Activated CD8-positive, alpha-beta memory T cell treated with anti-CD3 and anti-CD28 coated beads for 1 hour (primary cell): ENCODE measurements at places on chromosomes 3 and 15.

DNA sequence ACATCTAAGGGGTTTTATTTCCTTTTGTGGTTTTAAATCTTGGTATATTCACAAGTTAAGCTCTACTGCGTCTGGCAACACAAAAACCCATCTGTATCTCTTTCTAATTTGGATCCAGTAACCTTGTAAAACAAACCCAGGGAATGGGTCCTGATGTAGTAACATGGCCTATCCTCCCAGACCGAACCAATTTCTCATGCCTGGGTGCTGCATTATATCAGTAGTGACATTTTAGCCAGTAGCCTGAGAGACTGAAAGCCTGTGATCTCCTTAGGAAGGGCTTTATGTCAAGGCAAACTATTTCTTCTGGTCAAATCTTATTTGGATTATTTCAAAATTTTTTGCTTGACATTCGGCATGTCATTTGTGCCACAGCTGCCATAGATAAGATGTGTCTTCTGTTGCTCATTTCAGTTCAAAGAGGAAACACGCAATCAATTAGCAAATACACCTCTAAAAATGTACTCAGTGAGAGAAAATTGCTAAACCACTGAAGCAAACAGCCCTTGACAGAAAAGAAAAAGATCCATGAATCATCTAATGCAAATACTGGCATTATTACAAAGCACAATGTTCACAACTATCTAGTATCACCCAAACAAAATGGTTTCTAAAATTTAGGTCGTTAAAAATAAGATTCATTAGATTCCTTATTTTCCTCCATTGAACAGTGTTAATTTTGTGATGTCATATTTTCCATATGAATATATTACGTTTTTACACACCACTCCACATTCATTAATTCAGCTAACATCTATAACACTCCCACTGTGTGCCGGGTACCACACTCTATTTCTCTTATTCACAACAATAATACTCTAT is 4.0 kb downstream of the NPTN start:
- DNase-seq, result no peak

DNA sequence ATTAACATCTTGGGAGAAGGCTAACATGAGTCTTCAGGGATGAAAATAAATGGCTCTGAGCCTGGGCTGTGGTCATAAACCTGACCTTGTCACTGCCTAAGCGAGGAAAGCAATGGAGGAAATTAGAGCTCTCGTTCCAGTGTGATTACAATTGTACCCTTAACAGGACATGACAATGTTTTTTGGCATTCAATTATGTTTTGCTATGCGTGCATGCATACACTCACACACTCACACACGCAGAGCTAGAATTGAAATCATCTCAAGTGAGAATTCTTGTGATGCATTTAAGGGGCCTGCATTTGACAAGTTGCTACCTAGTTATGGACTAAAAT is 24.1 kb downstream of the ZNF80 start:
- no peak for DNase-seq

DNA sequence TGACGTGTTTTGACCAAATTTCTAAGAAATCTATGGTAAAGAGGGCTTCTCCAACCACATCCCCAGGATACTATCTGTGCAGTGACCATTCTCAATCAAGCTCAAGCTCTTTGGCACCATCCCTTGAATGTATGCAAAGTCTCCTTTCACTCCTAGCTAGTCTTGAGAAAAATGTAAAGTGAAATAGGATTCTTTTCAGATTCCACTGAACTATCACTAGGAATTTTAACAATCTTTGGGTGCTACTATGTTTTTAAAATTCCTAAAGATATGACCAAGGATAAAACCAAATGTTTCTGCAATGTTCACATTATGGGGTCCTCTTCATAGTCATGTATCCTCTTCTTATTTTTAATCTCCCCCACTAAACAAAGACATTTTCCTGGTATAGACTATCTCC is 107.8 kb downstream of the TMCO5A start:
- no peak for DNase-seq

DNA sequence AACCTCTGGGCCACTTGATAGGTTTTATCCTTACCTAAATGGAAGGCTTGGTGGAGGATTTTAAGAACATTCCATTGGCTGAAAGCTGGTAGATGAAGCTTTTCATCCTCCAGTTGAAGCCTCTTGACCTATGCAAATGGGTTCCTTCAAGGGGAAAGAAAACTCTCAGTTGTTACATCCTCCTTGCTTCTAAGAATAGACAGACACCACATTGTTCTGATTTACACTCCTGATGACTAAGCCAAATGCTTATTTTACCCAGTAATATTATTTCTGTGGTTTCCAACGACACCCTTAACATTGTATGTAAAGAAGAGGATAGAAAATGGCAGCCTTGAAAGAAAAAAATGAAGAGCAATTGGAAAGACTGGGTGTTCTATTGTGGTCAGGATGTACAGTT is 480.5 kb downstream of the OTOL1 start:
- DNase-seq, result no peak

GRCh38 chr15:63931556-63931955 is 97.8 kb upstream of the HERC1 start:
- no peak for DNase-seq

GRCh38 chr3:40044487-40044886 is 235.1 kb downstream of the MYRIP start:
- no peak for DNase-seq

GRCh38 chr15:90681056-90681455 is 36.1 kb upstream of the BLM start:
- no peak for DNase-seq
